ENCODE measurements at places on chromosomes 7 and 10. TPM values are rescaled to one million over a fixed set of nuclear protein-coding genes. Genes with fewer than 3 reads are reported as not detected.

GIMAP8 gene
- total RNA-seq, result not detected

ADRB1 gene
- 0.67 TPM for total RNA-seq

EEF1AKMT2 gene
- 18.3 TPM for total RNA-seq

NYAP1 gene
- total RNA-seq, result not detected

NANOS1 gene
- 5.1 TPM for total RNA-seq

GTPBP4 gene
- 55.8 TPM for total RNA-seq

GLRX3 gene
- total RNA-seq, result 116 TPM

PNLIPRP3 gene
- 0.56 TPM for total RNA-seq

WEE2 gene
- total RNA-seq, result not detected

MOGAT3 gene
- total RNA-seq, result not detected

KLF14 gene
- not detected for total RNA-seq

FAM200A gene
- total RNA-seq, result 15.6 TPM

All from myocyte (in vitro differentiated cells).